Liver (tissue), 10 donors: ENCODE measurements at places on chromosomes 3 and 15. TPM values are rescaled to one million over a fixed set of nuclear protein-coding genes. Genes with fewer than 3 reads are reported as not detected.

The TMCO5A gene
- not detected for total RNA-seq

The DAPK2 gene
- 1.1 TPM for total RNA-seq

The ROPN1B gene
- not detected for total RNA-seq

The ARL8B gene
- total RNA-seq: 26.5 TPM

DNA sequence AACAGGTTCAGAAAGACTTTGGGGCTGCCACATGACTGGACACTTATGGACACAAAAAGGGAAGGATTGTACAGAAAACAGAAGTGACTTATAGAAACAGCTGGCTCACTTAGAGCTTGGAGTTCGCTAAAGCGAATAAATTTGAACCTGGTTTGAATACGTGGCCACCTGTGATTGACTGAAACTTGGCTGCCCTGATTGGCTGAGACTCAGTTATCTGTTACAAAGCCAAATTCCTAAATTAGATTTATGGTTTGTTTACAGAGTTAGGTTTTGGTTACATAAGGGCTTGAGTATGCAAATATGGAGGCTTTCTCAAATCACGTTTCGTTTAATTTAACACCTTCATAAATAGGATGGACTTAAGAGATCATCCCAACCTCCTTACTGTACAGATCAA is 270.2 kb downstream of the THSD4 start:
- no peaks in the 10 kb centered on the region for H3K36me3 ChIP-seq
- no peak for DNase-seq
- peak overlapping the region; percentile 33 for H3K27ac ChIP-seq
- H3K4me1 ChIP-seq: peaks cover 25% of the 10 kb centered on the region
- H3K27me3 ChIP-seq: no peaks in the 10 kb centered on the region

GRCh38 chr3:120457827-120458226 is 7.0 kb upstream of the FSTL1 start:
- H3K4me3 ChIP-seq: no peak overlapping the region
- H3K4me1 ChIP-seq: no peaks in the 10 kb centered on the region
- no peaks in the 10 kb centered on the region for H3K27me3 ChIP-seq
- H3K27ac ChIP-seq: no peak overlapping the region
- no peaks in the 10 kb centered on the region for H3K36me3 ChIP-seq
- DNase-seq: no peak

DNA sequence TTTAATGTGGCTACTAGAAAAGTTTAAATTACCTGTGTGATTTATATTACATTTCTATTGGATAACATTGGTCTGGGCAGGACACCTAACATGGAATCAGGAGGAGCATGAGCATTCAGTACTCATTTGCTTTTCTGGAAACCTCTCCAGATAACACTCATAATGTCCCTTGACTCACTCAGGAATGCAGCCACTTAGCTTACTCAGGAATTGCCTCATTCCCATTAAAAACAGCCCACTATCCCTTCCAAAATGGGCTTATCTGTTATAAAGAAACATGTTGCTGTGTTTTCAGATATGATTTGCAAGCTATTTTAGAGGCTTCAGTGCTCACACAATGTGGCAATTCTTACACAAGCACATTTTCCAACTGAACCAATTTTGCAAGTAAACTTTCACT is 17.1 kb downstream of the GBE1 start:
- DNase-seq: no peak
- no peak overlapping the region for H3K4me3 ChIP-seq
- H3K4me1 ChIP-seq: peaks cover 7% of the 10 kb centered on the region
- peak overlapping the region; percentile 83 for H3K27ac ChIP-seq
- H3K27me3 ChIP-seq: no peaks in the 10 kb centered on the region

GRCh38 chr15:51696566-51696965 is 15.3 kb downstream of the SCG3 start:
- H3K27ac ChIP-seq: no peak overlapping the region
- H3K4me3 ChIP-seq: no peak overlapping the region
- H3K27me3 ChIP-seq: no peaks in the 10 kb centered on the region
- no peaks in the 10 kb centered on the region for H3K36me3 ChIP-seq

DNA sequence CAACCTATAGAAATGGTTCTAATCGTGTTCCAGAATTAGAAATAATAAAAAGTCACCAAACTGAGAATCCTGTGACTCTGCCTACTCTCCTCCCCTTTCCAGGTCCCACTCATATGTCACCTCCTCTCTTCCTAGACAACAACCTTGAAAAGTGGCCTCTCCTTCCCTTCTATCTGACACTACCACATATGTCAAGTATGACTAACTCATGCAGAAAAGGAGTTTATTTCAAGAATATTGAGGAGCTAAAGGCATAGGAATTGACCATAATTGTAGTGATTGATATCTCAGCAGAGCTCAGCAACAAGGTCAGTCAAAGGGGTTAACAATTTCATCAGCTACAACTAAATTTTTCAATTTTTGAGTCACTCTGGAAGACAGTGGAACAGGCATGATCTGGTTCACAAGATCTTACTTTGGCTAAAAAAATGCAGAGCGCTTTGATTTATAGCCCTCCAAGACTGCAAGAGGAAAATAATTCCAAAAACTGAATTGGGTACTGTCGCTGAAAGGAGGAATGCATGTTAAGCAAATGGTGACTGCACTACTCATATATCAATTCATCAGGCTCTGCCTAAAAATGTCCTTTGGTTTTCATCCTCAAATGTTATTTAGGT is 160.6 kb upstream of the ARHGEF26 start:
- H3K4me3 ChIP-seq: no peak overlapping the region
- H3K36me3 ChIP-seq: no peaks in the 10 kb centered on the region
- DNase-seq: no peak
- no peak overlapping the region for H3K27ac ChIP-seq

DNA sequence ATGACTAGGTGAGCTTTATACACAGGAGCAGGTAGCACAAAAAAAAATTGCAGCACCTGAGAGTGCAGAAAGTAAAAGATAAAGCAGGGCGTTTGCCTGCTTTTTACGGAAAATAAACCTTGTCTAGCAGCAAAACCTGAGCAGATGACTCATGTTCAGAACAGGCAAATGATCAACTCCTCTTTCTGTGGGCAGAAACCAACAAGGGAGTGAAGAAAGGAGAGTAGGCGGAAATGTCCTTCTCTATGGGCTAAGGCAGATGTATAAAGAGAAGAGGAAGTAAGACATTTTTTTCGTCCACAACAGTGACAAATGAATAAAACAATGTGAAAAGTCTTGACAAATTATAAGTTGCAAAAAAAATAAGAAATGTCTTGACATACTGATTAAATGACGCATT is 24.5 kb upstream of the GMNC start:
- no peak for DNase-seq
- no peaks in the 10 kb centered on the region for H3K4me1 ChIP-seq
- H3K4me3 ChIP-seq: no peak overlapping the region
- H3K36me3 ChIP-seq: no peaks in the 10 kb centered on the region
- H3K27ac ChIP-seq: no peak overlapping the region

- H3K4me1 ChIP-seq: no peaks in the 10 kb centered on the region
- no peak overlapping the region for H3K4me3 ChIP-seq
- H3K27me3 ChIP-seq: no peaks in the 10 kb centered on the region
- H3K27ac ChIP-seq: no peak overlapping the region
- no peaks in the 10 kb centered on the region for H3K36me3 ChIP-seq
These were observed 288.1 kb upstream of the GPR149 start for GRCh38 chr3:154718053-154718452.

DNA sequence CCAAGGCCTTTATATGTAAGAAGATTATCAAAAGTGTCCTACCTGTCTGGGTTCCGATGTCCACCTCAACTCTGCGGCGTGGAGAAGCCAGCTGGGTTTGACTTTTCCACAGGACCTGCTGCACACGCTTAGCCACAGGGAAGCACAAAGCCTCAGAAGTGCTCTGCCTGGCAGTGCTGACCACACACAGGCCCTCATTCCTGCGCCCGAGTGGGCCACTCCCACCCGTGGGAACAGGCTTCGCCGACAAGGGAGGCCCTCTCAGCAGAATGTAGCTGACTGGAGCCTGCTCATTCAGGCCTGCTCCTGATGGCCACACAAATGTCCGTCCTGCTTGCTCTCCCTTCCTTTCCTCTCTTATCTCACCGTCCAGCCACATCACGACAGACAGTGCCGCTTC is 221.4 kb upstream of the LRRN1 start:
- H3K27ac ChIP-seq: no peak overlapping the region
- no peak for DNase-seq
- H3K4me3 ChIP-seq: no peak overlapping the region
- no peaks in the 10 kb centered on the region for H3K4me1 ChIP-seq

DNA sequence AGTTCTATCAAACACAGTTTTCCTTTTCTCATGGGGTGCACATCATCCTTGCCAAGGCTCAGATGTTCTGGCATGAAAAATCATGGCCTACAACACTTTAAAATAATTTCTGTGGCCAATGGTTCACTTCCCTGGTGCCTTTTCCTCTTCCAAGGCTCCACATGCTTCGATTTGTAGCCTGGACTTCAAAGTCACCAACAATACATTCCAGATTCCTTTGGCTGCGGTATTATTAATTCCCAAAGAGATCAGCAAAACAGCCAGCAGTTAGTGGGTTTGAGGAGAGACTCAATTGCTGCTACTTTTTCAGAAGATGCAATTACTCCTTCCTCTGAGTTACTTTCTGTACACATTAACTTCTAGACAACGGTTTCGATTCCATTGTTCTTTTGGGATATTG is 80.3 kb upstream of the CCDC80 start:
- no peak overlapping the region for H3K27ac ChIP-seq
- no peak overlapping the region for H3K4me3 ChIP-seq
- H3K36me3 ChIP-seq: no peaks in the 10 kb centered on the region
- no peak for DNase-seq
- no peaks in the 10 kb centered on the region for H3K4me1 ChIP-seq

DNA sequence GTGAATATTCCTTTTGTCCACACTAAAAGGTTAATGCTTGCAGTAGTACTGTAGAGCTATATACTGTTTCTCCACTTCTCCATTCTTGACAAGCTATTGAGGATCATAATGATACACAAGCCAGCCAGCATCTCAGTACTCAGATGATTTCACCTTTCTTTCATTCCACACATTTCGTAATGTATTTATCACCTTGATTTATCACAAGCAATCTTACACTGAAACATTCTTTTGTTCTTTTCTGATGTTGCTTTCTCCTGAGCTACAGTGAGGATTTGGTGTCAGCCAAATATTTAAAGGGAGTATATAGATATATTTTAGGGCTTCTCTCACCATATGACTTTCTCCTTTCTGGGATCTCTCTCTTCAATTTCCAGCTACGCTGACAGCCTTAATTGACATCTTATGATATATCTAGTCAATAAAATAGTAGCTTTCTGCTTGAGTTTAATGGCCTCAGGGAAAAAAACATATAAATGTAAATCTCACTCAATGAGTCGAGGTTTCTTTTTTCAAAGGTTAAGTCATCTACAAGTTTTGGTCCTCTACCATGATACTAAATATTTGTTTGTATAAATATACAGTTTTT is 1327.0 kb downstream of the NSUN3 start:
- no peaks in the 10 kb centered on the region for H3K27me3 ChIP-seq
- H3K27ac ChIP-seq: no peak overlapping the region
- H3K4me1 ChIP-seq: no peaks in the 10 kb centered on the region
- H3K36me3 ChIP-seq: no peaks in the 10 kb centered on the region
- H3K4me3 ChIP-seq: no peak overlapping the region

DNA sequence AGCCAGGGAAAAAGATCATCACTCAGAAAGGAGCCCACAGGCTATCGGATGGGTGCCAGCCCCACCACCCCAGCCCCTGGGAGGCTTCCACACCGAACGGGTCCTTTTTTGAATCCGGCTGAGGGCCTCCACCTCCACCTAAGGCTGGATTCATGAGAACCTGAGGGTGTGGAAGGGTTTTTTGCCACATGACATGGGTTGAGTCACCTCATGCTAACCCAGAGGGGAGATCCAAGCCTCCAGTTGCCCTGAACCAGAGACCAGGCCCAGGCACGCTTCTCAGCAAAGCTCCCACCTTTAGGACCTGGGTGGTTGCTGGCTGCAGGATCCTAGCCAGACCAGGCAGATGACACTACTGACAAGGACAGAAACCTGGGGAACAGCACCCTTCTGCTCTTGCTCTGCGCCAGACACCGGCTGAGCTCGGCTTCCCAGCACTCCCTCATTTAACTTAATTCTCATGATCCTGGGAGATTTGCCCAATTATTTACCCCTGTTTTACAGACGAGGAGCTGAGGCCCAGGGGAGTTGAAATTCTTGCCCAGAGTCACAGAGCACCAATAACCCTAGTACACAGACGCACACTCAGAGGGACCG is 25.6 kb downstream of the DUSP7 start:
- H3K36me3 ChIP-seq: no peaks in the 10 kb centered on the region
- no peaks in the 10 kb centered on the region for H3K27me3 ChIP-seq
- peaks cover 8% of the 10 kb centered on the region for H3K4me1 ChIP-seq
- no peak overlapping the region for H3K27ac ChIP-seq
- DNase-seq: no peak
- no peak overlapping the region for H3K4me3 ChIP-seq

DNA sequence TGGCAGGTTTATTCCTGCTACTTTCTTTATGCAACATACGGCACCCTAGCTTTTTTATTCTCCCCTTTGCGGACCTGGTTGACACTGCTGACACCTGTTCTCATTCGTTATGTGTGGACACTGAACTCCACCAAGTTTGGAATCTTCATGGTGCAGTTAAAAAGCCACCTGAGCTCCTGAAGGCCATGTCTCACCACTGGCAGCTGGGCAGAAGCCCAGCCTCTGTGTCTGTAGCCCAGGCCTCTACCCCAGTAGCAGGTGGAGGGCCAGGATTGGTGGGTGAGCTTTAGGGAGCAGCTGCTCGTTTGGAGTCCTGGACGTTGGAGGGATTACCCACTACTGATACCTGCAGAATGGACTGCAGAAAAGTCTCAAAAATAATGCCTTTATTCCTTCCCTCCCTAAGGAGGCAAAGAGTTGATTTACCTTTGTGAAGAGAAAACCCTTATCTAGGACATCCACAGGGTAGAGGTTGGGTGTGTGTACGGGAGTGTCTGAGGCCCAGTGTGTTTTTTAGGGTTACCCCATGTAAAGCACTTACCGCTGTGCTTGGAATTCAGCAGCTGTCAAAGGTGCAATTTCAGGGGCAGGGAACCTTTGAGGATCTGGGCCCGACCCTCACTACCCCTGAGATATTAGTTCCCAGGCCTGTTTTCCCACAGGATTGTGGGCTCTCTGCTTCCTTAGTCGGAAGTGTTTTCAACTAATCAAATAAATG is 637 bp upstream of the CCNDBP1 start:
- H3K4me3 ChIP-seq: no peak overlapping the region
- no peak overlapping the region for H3K27ac ChIP-seq
- H3K27me3 ChIP-seq: no peaks in the 10 kb centered on the region
- peaks cover 8% of the 10 kb centered on the region for H3K36me3 ChIP-seq
- no peak for DNase-seq

DNA sequence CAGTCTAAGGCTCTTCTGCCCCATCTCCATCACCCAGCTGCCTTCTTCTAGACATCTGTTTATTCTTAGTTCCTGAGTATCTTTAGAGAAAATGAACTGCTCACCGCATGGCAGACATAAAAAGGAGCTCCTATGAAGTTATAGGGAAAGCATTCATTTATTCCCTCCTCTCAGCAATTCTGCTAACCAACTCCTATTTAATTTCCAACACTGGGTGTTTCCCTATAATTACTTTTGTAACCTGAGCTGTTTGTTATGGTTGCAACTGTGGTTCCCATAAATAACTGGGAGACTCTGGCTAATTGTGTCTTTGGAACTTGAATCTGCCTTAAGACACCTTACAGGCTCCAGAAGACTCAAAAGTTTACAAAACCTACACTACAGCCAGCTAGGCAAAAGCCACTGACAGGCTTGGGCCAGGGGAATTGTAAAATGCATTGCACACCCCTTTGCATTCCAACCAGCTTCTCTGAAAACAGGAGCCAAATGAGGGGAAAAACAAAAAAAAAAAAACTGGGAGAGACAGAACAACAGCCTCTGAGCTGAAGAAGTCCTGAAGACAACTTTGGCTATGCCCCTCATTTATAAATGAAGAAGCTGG is 231.5 kb upstream of the FEZF2 start:
- no peak for DNase-seq
- no peaks in the 10 kb centered on the region for H3K4me1 ChIP-seq
- H3K27me3 ChIP-seq: no peaks in the 10 kb centered on the region
- no peak overlapping the region for H3K27ac ChIP-seq
